ENCODE measurements at places on chromosomes 3 and 15.
A peak's percentile ranks its signal among the peaks of the same experiment; 100 is the strongest.

DNA sequence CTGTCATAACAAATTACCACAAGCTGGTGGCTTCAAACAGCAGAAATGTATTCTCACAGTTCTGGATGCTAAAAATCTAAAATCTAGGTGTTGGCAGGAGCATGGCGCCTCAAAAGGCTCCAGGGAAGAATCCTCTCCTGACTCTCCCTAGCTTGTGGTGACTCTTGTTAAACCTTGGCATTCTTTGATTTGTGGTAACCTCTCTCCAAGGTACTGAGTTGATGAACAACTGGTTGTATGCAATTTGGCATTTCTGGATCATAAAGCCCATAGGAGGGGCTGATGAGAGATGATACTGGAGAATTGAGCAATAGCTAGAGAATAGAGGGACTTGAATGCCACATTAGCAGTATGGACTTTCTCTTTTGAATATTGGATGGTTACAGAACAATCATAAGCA lies 821.8 kb downstream of the TBL1XR1 start:
- no peak for DNase-seq

DNA sequence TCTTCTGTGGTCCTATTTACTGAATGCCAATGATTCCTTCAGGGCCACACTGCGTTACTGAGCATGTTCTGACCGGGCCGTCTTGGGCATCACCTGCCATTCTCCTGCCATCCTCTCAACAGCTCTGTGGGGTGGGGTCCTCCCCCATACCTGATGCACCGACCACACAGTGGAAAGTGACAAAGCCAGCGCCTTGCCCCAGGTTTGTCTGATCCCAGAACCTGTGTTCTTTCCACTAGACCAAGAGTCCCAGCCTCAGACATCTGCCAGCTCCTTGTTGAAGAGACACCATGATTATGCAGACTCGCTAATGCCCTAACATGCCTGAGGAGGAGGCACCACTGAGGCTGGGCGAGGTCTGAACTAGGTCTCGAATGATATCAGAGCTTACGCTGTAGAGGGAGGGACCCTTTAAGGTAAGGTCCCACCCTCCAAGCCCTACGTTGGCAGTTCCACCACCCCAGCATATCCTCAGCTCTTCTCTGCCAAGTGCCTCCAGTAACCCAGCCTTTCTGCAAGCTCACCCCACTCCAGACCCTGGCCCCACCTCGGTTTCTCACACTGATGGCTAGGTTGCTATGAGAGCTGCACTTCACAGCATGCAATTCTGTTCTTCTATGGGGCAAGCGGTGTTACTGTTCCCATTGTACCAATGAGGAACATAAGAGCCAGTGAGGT lies 29.8 kb upstream of the PLXNA1 start:
- no peak for DNase-seq

GRCh38 chr3:48155122-48155521 lies 33.1 kb downstream of the CDC25A start:
- DNase-seq, result peak; percentile 1

- DNase-seq, result no peak
These were observed 314.9 kb upstream of the TMCO5A start for GRCh38 chr15:37619358-37620042.

GRCh38 chr15:73601451-73602445 lies 31.4 kb downstream of the NPTN start:
- no peak for DNase-seq

DNA sequence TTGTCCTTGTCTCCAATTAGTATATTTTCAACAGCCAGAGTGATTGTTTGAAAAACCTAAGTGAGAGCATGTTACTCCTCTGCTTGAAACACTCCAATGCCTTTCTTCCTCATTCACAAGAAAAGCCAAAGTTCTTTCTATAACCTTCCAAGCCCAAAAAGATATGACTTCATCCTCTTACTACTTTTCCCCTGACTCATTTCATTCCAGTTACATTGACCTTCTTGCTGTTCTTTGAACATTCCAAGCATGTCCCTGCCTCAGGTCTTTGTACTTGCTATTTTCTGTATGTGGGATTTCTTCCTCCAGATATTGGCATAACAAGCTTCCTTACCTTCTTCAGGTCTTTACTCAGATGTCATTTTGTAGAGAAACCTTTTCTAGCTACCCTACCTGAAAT lies 28.3 kb downstream of the EHHADH start:
- no peak for DNase-seq

- no peak for DNase-seq
These were observed 224.7 kb upstream of the POU1F1 start for GRCh38 chr3:87501076-87501475.

GRCh38 chr15:77682564-77682963 lies 49.9 kb upstream of the LINGO1 start:
- no peak for DNase-seq

GRCh38 chr15:62809968-62810260 lies 232.6 kb upstream of the TPM1 start:
- no peak for DNase-seq

DNA sequence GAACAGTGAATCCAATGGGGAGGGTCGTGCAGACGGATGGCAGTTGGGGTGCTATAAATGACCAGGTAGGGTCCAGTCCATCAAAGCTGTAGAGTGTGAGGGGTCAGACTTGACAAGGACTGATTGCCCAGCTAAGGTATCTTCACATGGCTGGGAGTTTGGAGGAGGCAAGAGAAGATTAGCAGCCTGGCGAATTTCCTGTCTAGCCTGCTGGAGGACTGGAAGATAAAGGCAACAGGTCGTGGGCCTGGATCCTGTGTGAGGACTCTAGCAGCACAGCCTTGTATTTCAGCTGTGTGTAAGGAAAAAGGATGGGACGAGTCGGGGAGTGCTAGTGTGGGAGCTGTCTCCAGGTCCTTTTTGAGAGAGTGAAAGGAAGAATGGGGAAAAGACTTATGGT lies 17.6 kb downstream of the CCR5AS start:
- no peak for DNase-seq

GRCh38 chr15:58689646-58690045 lies 59.9 kb downstream of the ADAM10 start:
- no peak for DNase-seq

DNA sequence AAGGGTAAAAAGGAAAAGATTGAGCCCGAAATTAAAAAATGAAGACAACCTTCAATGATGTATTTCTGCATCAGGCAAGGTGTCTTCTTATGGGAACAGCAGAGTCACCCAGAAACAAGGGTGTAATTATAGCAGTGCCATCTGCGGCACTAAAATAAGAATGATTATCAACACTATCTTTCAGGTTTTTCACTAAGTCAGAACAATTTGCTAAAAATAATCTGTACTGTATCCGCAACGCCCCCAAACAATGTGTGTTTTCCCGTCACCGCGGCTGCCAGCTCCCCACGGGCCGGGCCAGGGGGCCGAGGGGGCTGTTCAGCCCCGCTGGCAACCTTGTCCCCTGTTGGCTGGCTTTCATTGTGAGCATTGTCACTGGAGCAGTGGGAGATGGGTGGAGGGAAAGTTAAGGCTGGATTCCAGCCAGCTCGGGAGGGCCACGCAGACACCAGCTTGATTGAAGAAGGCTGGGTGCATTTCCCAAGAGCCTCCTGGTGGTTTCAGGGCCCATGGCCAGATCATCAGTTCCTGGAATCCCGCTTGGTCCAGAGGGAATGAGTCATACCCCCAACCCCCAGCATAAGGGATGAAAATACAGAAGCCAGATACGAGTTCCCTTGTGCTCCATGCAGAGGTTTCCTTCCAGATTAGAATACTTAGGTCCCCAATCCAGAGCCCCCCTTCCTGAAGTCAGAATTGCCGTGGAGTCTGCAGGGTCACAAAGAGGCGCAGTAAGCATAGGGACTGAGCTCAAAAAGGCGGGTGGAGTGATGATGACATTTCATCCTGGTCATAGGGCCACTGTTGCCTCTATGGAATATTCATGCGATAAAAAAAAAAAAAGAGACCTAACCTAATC lies 90.2 kb upstream of the KLF13 start:
- DNase-seq, result no peak

GRCh38 chr15:23038726-23039142 lies 635 bp downstream of the TUBGCP5 start:
- DNase-seq, result no peak

DNA sequence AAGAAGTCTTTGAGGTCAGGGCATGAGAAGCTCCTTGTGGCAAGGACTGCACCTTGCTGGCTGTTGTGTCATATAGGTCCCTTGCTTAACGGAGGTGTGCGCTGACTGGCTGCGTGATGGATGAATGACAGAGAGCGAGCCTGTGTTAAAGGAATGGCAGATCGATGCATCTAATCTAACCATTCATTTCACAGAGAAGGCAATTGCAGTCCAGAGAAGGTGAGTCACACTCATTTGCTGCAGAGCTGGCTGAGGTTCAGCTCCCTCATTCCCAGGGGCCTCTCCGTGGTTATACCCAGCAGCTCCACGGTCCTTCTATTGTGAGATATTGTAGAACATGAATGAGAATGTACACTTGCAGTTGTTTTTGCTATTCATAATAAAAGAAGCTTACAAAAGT lies 289.3 kb downstream of the EPHB1 start:
- no peak for DNase-seq

Data from NCI-H187 (cell line).